ENCODE measurements at places on chromosomes 1 and 21. TPM values are rescaled to one million over a fixed set of nuclear protein-coding genes. Genes with fewer than 3 reads are reported as not detected.

GRCh38 chr1:63148825-63149645 lies 173.3 kb upstream of the FOXD3 start:
- H3K27me3 ChIP-seq, result peaks cover 5% of the 10 kb centered on the region
- DNase-seq, result no peak
- H3K4me3 ChIP-seq, result no peak overlapping the region
- no peaks in the 10 kb centered on the region for H3K4me1 ChIP-seq
- no peak overlapping the region for H3K27ac ChIP-seq

GRCh38 chr1:20698195-20698910 lies 19.5 kb downstream of the KIF17 start:
- no peak overlapping the region for H3K4me3 ChIP-seq
- no peaks in the 10 kb centered on the region for H3K36me3 ChIP-seq
- H3K4me1 ChIP-seq, result peaks cover 7% of the 10 kb centered on the region

GRCh38 chr1:166133276-166133841 lies 33.4 kb downstream of the FAM78B start:
- DNase-seq, result no peak
- H3K27ac ChIP-seq, result no peak overlapping the region
- H3K4me1 ChIP-seq, result no peaks in the 10 kb centered on the region
- H3K36me3 ChIP-seq, result no peaks in the 10 kb centered on the region

CFAP57 gene
- not detected for total RNA-seq

DNA sequence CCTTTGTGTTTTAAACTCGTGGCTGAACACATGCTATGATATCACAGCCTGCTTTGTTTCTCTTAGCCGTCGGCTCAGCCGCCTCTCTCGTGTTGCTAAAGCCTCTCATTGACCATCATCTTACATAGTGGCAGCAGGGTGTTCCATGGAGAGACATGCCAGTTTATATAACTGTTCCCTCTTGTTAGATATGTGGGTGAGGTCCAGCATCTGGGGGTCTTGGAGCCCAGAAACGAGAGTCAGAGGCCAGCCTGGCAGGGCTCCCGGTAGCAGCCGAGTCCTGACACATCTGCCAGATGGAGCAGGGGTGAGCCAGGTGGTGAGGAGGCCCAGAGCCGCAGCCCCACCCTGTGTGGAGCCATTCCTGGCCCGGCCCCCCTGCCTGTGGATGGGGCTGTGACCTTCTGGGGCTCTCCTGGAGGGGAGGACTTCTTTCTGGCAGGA lies 11.9 kb downstream of the PODN start:
- no peak overlapping the region for H3K27ac ChIP-seq
- no peak overlapping the region for H3K4me3 ChIP-seq
- DNase-seq, result no peak
- H3K4me1 ChIP-seq, result no peaks in the 10 kb centered on the region
- H3K27me3 ChIP-seq, result no peaks in the 10 kb centered on the region
- H3K36me3 ChIP-seq, result no peaks in the 10 kb centered on the region

GRCh38 chr1:228341450-228341813 lies 65.2 kb downstream of the TRIM11 start:
- DNase-seq, result no peak
- no peak overlapping the region for H3K27ac ChIP-seq
- H3K4me1 ChIP-seq, result peaks cover 3% of the 10 kb centered on the region
- no peaks in the 10 kb centered on the region for H3K27me3 ChIP-seq

DNA sequence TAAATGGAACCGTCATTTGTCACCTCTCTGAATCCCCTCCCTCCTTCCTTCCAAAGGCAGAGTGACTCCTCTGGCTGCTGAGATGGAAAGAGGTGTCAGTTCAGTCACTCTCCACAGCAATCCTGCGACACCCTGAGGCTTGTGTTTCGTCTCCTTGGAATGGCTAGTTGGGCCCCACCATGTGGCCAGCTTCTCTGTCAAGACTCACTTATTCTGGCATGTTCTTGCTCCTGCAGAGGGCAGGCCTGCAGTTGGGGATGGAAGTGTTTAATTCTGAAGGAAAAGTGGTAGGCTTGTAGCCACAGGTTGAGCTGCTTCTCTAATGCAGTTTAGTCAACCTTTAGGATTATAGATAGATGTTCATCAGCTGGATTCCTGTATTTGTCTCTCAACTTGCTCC lies 149.6 kb downstream of the LMO4 start:
- H3K4me3 ChIP-seq, result no peak overlapping the region
- H3K27ac ChIP-seq, result no peak overlapping the region
- peaks cover 4% of the 10 kb centered on the region for H3K27me3 ChIP-seq
- H3K36me3 ChIP-seq, result no peaks in the 10 kb centered on the region
- peak; percentile 38 for DNase-seq

NBPF20 gene
- total RNA-seq, result 1.1 TPM

DNA sequence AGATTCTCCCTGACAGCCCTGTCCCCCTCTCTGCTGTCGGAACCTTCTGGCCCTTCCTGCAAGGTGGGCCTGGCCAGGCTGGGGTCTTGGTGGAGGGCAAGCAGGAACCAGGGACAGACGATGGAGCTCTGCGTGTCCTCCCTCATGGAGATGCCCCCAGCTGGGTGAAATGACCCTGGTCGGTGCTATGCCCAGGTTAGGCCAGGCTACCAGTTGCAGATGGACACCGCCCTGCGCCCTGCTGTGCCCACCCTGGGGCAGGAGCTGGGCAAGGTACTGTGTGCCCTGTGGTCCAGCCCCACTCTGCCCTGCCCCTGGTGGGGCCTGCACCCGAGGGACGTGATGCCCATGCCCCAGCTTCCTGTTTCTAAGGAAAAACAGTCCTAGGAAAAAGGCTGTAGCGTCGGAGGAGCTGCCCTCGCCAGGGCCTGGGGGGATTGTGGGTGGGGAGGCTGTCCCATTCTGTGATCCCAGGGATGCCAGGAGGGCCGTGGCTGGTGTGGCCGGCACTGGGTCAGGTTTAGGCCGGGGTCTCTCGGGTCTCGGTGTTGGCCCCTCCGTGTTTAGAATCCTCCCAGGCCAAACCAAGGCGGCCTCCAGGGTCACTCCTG lies 77.6 kb downstream of the MORN1 start:
- peaks cover 4% of the 10 kb centered on the region for H3K36me3 ChIP-seq
- H3K27ac ChIP-seq, result peak overlapping the region; percentile 25
- DNase-seq, result no peak
- peaks cover 2% of the 10 kb centered on the region for H3K4me1 ChIP-seq
- no peaks in the 10 kb centered on the region for H3K27me3 ChIP-seq

- no peak overlapping the region for H3K4me3 ChIP-seq
- DNase-seq, result no peak
- H3K27ac ChIP-seq, result no peak overlapping the region
- H3K4me1 ChIP-seq, result no peaks in the 10 kb centered on the region
Measured at GRCh38 chr1:156698995-156699394, 6.4 kb downstream of the CRABP2 start.

DNA sequence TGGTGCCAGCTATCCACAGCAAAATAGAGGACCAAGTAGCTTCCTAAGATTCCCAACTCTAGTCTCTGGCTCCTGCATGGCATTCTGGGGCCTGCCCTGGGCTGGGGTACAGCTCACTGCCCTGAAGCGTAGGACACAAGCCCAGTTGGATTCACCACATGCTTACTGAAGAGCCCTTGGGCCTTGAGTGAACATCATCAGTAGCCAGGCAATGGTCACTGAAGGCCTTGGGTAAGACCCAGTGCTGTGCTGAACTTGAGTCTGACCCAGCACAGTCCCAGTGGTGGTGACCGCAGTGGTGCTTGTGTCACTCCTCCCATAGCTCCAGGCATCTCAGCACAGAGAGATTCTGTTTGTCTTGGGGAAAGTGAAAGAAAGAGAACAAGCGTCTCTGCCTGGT lies 7.7 kb upstream of the LCE3A start:
- DNase-seq, result peak; percentile 35
- H3K36me3 ChIP-seq, result no peaks in the 10 kb centered on the region
- H3K4me3 ChIP-seq, result no peak overlapping the region
- no peaks in the 10 kb centered on the region for H3K4me1 ChIP-seq

- no peak overlapping the region for H3K4me3 ChIP-seq
Measured at GRCh38 chr21:45003331-45004058, 63.7 kb downstream of the SLX9 start.

VPS45 gene
- 20.8 TPM for total RNA-seq

ZNF670 gene
- 2.8 TPM for total RNA-seq

- peaks cover 21% of the 10 kb centered on the region for H3K27me3 ChIP-seq
- DNase-seq, result no peak
- no peaks in the 10 kb centered on the region for H3K4me1 ChIP-seq
- no peak overlapping the region for H3K4me3 ChIP-seq
Measured at GRCh38 chr1:160007577-160008200, 24.1 kb downstream of the PIGM start.

DNA sequence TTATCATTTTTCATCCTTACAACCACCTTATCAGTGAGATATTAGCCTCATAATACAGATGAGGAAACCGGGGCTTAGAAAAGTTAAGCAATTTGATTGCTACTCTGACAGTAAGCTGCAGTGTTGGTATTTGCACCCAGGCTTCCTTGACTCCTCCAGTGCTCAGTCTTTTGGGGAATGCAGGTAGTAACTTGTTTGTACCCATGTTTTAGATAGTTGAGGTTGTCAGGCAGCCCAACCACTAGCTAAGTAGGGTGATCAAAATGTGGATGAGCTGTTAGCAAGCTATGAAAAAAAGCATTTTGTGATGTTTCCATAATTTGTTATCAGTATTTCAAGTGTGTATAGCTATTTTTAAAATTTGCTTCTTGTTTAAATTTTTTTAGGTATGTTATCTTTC lies 80.8 kb downstream of the SASS6 start:
- peaks cover 33% of the 10 kb centered on the region for H3K4me1 ChIP-seq
- peaks cover 36% of the 10 kb centered on the region for H3K36me3 ChIP-seq
- no peak overlapping the region for H3K27ac ChIP-seq
- no peak for DNase-seq
- H3K4me3 ChIP-seq, result no peak overlapping the region

Data from activated CD4-positive, alpha-beta T cell treated with anti-CD3 and anti-CD28 coated beads, Interleukin-2, amount 10 ng/mL, durations not matched to agents 24 days and 14 days (primary cell).